ENCODE measurements at places on chromosomes 3 and 15. TPM values are rescaled to one million over a fixed set of nuclear protein-coding genes. Genes with fewer than 3 reads are reported as not detected.
A peak's percentile ranks its signal among the peaks of the same experiment; 100 is the strongest.

DUOXA2 gene
- not detected for total RNA-seq

MRAS gene
- 41.5 TPM for total RNA-seq

TAMM41 gene
- 23.4 TPM for total RNA-seq

FBXO40 gene
- not detected for total RNA-seq

A4GNT gene
- total RNA-seq = not detected

EFCC1 gene
- not detected for total RNA-seq

GHRL gene
- 0.64 TPM for total RNA-seq

SPATA12 gene
- not detected for total RNA-seq

PIGZ gene
- total RNA-seq = 4.7 TPM

P2RY12 gene
- total RNA-seq = not detected

GRCh38 chr3:43766672-43767465 lies 76.1 kb downstream of the ABHD5 start:
- H3K36me3 ChIP-seq = no peaks in the 10 kb centered on the region
- no peak overlapping the region for H3K27ac ChIP-seq
- DNase-seq = no peak

DNA sequence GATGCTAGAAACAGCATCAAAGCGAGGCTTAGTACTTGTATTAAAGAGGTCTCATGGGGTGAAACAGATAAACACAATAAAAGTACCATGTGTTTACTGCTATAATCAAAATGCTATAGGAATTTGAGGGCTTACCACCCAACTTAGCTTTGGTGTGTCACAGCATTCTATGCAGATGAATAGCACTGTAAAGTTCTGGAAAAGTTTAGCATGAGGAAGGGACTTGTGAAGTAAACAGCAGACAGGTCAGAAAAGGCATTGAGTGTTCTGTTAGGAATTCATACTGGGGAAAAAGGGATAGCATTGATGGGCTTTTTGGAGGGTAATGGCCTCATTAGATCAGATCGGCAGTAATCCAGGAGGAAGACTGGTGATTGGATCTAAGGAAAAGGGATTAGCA lies 505.3 kb downstream of the NLGN1 start:
- peaks cover 11% of the 10 kb centered on the region for H3K4me1 ChIP-seq
- no peak overlapping the region for H3K27ac ChIP-seq
- H3K27me3 ChIP-seq = no peaks in the 10 kb centered on the region
- no peaks in the 10 kb centered on the region for H3K36me3 ChIP-seq

GRCh38 chr3:32410367-32411246 lies 19.0 kb downstream of the CMTM7 start:
- no peaks in the 10 kb centered on the region for H3K27me3 ChIP-seq
- DNase-seq = no peak
- no peak overlapping the region for H3K4me3 ChIP-seq

- DNase-seq = no peak
- H3K27me3 ChIP-seq = no peaks in the 10 kb centered on the region
- no peaks in the 10 kb centered on the region for H3K36me3 ChIP-seq
- no peaks in the 10 kb centered on the region for H3K4me1 ChIP-seq
- H3K27ac ChIP-seq = no peak overlapping the region
Observed at GRCh38 chr3:43019006-43019809, 40.1 kb downstream of the GASK1A start.

DNA sequence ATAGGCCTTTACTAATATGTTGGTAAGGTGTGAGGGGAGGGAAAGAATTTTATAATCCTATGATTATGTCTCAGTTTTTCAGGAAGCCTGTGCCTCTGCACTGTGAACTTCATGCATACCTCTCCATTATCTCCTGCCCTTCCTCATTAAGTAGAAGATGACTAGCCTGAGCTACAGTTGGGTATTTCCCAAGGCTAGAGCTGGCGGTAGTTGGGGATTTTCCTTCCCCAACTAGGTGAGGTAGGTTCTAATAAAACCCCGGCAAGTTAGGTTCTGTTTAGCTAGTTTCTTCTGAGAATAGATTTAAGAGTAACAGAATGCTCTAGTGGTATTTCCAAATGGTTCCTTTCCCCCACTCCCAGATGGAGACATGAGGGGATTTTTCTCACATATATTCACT lies 414.5 kb downstream of the GRM7 start:
- no peaks in the 10 kb centered on the region for H3K4me1 ChIP-seq
- no peaks in the 10 kb centered on the region for H3K27me3 ChIP-seq
- no peak overlapping the region for H3K4me3 ChIP-seq
- no peaks in the 10 kb centered on the region for H3K36me3 ChIP-seq
- no peak overlapping the region for H3K27ac ChIP-seq
- no peak for DNase-seq

DNA sequence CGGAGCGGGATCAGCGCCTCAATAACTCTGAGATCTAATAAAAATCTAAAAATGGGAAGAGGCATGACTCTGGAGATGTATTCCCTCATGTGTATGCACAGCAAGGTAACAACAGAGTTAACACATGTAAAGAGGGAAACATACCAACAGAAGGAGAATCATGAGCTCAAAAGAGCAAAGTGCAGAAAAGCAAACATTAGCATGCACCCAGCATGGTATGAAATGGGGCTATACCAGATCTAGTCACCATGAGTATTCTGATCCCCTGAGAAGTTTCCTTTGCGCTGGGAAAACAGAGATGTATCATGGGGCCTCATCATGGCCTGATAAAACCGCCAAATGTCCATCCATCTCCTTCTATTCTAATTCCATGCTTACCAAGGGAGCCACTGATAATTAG lies 129.1 kb downstream of the GLDN start:
- no peaks in the 10 kb centered on the region for H3K36me3 ChIP-seq
- no peaks in the 10 kb centered on the region for H3K4me1 ChIP-seq
- no peaks in the 10 kb centered on the region for H3K27me3 ChIP-seq
- no peak overlapping the region for H3K27ac ChIP-seq

GRCh38 chr3:123745184-123745855 lies 138.8 kb downstream of the MYLK start:
- no peaks in the 10 kb centered on the region for H3K36me3 ChIP-seq
- no peaks in the 10 kb centered on the region for H3K4me1 ChIP-seq
- peaks cover 2% of the 10 kb centered on the region for H3K27me3 ChIP-seq

DNA sequence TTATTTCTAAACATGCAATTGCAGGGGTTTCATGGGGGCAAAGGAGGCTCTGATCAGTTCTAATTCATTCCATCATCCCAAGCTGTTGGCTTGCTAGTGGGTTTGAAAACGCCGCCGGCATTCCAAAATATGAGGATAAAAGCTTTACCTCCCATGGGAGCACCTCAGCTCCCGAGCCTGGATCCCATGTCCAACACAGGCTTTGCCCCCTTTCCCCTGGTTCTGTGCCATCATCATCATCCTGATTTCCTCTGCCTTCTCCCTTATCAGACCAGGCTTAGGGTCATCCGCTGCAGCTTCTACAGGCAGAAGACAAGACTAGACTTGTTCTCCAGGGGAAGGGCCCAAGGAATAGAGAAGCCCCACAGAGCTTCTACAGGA lies 25.4 kb downstream of the SH3BP5 start:
- no peak overlapping the region for H3K4me3 ChIP-seq
- H3K27me3 ChIP-seq = peaks cover 7% of the 10 kb centered on the region

DNA sequence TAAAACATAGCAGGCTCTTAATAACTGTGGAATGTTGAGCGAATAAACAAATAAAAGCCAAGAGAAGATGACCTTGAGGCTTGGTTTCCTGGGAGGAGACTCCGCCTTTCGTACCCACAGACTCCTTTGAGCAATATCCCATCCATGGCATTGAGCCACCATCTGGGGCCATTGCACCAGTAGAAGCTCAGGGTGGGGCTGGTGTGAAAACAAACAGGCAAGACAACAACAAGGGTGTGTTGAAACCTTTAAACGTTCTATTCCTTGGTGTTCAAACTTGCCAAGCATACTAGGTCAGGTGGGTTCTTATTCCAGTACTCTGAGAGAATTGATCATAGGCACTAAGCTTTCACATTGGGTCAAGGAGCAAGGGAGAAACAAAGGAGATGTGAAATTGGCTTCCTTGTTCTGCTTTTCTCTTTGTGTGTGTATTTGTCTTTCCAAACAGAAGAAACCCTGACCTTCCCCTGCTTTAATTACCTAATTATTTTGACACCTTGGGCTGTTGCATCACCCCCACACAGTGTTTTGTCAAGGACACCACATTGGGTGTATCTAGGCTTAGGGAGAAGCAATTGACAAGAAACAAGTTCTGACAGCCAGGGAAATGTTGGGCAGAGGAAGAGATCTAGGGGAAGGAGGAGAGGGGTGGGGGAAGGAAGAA lies 105.1 kb upstream of the BCL6 start:
- H3K4me3 ChIP-seq = no peak overlapping the region
- peaks cover 5% of the 10 kb centered on the region for H3K36me3 ChIP-seq
- no peaks in the 10 kb centered on the region for H3K4me1 ChIP-seq
- DNase-seq = no peak
- H3K27me3 ChIP-seq = peaks cover 8% of the 10 kb centered on the region
- H3K27ac ChIP-seq = no peak overlapping the region

- H3K27me3 ChIP-seq = peaks cover 2% of the 10 kb centered on the region
- no peaks in the 10 kb centered on the region for H3K36me3 ChIP-seq
- no peak overlapping the region for H3K4me3 ChIP-seq
- no peaks in the 10 kb centered on the region for H3K4me1 ChIP-seq
- H3K27ac ChIP-seq = no peak overlapping the region
Observed at GRCh38 chr15:79101866-79102581, 11.4 kb upstream of the RASGRF1 start.

- H3K36me3 ChIP-seq = no peaks in the 10 kb centered on the region
- peak overlapping the region; percentile 97 for H3K27ac ChIP-seq
Observed at GRCh38 chr3:115239717-115240116, 92.6 kb upstream of the ZBTB20 start.

DNA sequence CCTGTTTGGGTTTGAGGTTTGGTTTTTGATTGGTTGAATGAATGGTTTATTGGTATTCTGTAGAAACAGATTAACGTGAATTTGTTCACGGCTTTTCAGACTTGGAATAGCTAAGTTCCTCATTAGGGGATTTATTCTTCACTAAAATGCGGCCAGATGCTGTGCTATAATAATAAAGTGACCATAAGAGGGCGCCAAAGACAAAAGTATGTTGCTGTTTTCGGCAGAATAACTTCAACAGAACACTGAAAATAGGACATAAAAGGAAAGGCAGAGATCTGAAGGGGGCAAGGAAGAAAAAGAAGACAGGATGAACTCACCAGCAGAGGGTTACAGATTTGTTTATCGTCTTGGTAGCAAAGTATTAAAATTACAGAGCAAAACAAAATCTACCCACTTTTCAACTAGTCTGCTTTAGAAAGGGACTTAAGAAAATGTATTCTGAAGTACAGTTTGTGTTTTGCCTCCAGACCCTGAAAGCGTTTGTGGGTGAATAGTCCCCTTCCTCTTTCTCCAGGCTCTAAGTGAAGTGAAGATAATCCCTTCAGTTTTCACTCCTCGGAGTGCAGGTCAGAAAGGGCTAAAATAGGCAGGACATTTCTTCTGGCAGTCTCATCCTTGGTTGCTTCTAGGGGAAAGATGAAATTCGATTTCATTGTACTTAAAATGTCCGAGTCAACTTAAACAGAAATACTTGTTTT lies 147.6 kb downstream of the IL20RB start:
- H3K4me3 ChIP-seq = no peak overlapping the region
- H3K27me3 ChIP-seq = no peaks in the 10 kb centered on the region
- H3K4me1 ChIP-seq = no peaks in the 10 kb centered on the region
- H3K27ac ChIP-seq = no peak overlapping the region

DNA sequence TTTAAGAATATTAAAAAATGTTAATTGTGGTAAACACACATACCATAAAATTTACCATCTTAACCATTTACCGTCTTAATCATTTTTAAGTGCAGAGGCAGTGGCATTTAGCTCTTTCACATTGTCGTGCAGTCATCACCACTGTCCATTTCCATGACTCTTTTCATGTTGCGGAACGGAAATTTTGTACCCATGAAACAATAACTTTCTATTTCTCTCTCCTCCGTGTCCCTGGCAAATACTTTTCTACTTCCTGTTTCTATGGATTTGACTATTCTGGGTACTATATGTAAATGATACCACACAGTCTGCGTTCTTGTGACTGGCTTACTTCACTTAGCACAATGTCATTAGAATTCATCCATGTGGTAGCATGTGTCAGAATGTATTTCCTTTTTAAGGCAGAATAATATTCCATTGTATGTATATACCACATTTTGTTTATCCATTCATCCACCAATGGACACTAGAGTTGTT lies 27.9 kb downstream of the AKAP13 start:
- H3K27me3 ChIP-seq = no peaks in the 10 kb centered on the region
- peaks cover 49% of the 10 kb centered on the region for H3K4me1 ChIP-seq
- H3K4me3 ChIP-seq = no peak overlapping the region
- peaks cover 7% of the 10 kb centered on the region for H3K36me3 ChIP-seq
- H3K27ac ChIP-seq = no peak overlapping the region

DNA sequence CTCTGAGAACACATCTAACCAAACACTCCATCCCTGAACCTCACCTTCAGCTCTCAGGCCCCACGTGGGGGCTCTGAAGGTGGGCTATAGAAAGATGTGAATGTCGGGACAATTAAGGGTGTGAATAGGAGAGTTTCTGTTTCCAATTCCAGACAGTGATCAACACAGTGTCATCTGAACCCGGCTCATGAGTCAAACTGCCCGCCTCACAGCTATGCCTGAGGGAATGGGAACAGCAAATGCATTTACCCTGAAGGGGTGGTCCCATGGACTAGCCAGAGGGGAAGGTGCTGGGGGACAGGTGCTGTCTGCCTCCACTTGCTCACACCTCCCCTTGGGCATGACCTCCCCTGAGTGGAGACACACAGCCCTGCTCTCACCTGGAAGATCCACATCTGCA lies 6.3 kb downstream of the RTP2 start:
- H3K36me3 ChIP-seq = no peaks in the 10 kb centered on the region
- no peak overlapping the region for H3K4me3 ChIP-seq
- no peak overlapping the region for H3K27ac ChIP-seq
- H3K4me1 ChIP-seq = peaks cover 2% of the 10 kb centered on the region
- DNase-seq = no peak

GRCh38 chr3:76044601-76045600 lies 259.6 kb upstream of the ZNF717 start:
- no peaks in the 10 kb centered on the region for H3K4me1 ChIP-seq
- no peaks in the 10 kb centered on the region for H3K36me3 ChIP-seq
- peak; percentile 52 for DNase-seq
- no peak overlapping the region for H3K27ac ChIP-seq
- H3K27me3 ChIP-seq = no peaks in the 10 kb centered on the region
- H3K4me3 ChIP-seq = no peak overlapping the region

DNA sequence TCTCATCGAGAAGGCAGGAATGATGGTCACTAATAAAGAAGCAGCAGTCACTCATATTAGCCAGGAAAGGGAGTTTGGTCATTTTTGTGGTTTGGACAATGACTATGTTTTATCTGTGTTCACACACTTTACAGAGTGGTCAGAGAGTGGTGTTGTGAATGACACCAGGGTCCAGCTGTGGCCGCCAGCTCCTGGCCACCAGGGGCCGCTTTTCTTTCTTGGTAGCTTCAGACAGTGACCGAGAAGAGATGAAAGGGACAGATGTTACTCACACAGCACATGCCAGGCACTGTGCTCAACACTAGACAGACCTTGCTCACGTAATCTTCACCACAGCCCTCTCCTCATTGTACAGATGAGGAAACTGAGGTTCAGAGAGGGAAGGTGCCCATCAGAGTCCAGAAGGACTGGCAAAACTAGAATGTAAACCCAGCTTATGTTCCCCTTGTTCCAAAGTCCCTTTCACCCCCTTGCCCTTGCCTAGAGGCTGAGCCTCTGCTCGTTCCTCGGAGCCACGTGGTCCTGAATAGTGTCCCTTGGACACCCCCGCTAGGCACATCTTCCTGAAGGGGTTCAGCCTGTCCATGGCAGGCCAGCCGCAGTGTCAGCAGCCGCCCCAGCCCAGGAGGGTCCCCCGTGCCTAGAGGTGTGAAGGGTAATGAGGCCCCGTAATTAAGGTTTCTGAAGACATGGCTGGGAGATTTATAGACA lies 55.6 kb downstream of the CYP11A1 start:
- H3K4me3 ChIP-seq = peak overlapping the region; percentile 65
- no peaks in the 10 kb centered on the region for H3K36me3 ChIP-seq
- H3K4me1 ChIP-seq = peaks cover 29% of the 10 kb centered on the region
- peak; percentile 47 for DNase-seq
- H3K27ac ChIP-seq = peak overlapping the region; percentile 93

- no peak overlapping the region for H3K27ac ChIP-seq
- H3K4me1 ChIP-seq = no peaks in the 10 kb centered on the region
Observed at GRCh38 chr15:43212299-43212698, 8.5 kb downstream of the EPB42 start.
